ENCODE measurements at places on chromosomes 7 and 10. TPM values are rescaled to one million over a fixed set of nuclear protein-coding genes. Genes with fewer than 3 reads are reported as not detected.

GPNMB gene
- total RNA-seq = 1.7 TPM

ZNF789 gene
- total RNA-seq = 5.6 TPM

CTAGE15 gene
- total RNA-seq = not detected

C1QL3 gene
- total RNA-seq = not detected

NME8 gene
- not detected for total RNA-seq

WEE2 gene
- total RNA-seq = not detected

IRF5 gene
- total RNA-seq = 1.7 TPM

C7orf57 gene
- total RNA-seq = under 0.01 TPM

WIPF3 gene
- total RNA-seq = not detected

FBH1 gene
- total RNA-seq = 104 TPM

LMOD2 gene
- not detected for total RNA-seq

PAX4 gene
- total RNA-seq = not detected

PRKCQ gene
- total RNA-seq = 2.1 TPM

NKX1-2 gene
- not detected for total RNA-seq

ZNF503 gene
- total RNA-seq = 1.4 TPM

ENKUR gene
- total RNA-seq = not detected

FBXO24 gene
- total RNA-seq = 0.15 TPM

LIPK gene
- total RNA-seq = not detected

MYL7 gene
- total RNA-seq = not detected

TEX47 gene
- total RNA-seq = not detected

SAMD8 gene
- total RNA-seq = 36.3 TPM

PWWP2B gene
- 9.7 TPM for total RNA-seq

HOGA1 gene
- 0.32 TPM for total RNA-seq

CNNM1 gene
- total RNA-seq = not detected

GPRIN2 gene
- total RNA-seq = not detected

TEX36 gene
- total RNA-seq = not detected

GIMAP7 gene
- 46.1 TPM for total RNA-seq

UNCX gene
- not detected for total RNA-seq

CYP2C8 gene
- not detected for total RNA-seq

CPSF4 gene
- 30.4 TPM for total RNA-seq

ZEB1 gene
- total RNA-seq = 86.7 TPM

ERVW-1 gene
- not detected for total RNA-seq

EPC1 gene
- total RNA-seq = 10.6 TPM

HDAC9 gene
- total RNA-seq = 0.65 TPM

CDK14 gene
- 17.9 TPM for total RNA-seq

KIN gene
- total RNA-seq = 6.5 TPM

SLC37A3 gene
- total RNA-seq = 71.5 TPM

GPR37 gene
- 1.2 TPM for total RNA-seq

PRRT4 gene
- total RNA-seq = 0.32 TPM

LEP gene
- total RNA-seq = not detected

CLRN3 gene
- total RNA-seq = not detected

PNLIPRP1 gene
- total RNA-seq = not detected

LIMK1 gene
- 23.4 TPM for total RNA-seq

GSAP gene
- 5.9 TPM for total RNA-seq

PLA2G12B gene
- total RNA-seq = not detected

GNAI1 gene
- total RNA-seq = 13.3 TPM

COBL gene
- total RNA-seq = not detected

GSTO2 gene
- 0.32 TPM for total RNA-seq

AGBL3 gene
- 0.97 TPM for total RNA-seq

CPN1 gene
- not detected for total RNA-seq
